ENCODE measurements at places on chromosomes 5 and 9.

- no peak for DNase-seq
Measured at GRCh38 chr5:67222243-67223025, 25.8 kb upstream of the CD180 start.

DNA sequence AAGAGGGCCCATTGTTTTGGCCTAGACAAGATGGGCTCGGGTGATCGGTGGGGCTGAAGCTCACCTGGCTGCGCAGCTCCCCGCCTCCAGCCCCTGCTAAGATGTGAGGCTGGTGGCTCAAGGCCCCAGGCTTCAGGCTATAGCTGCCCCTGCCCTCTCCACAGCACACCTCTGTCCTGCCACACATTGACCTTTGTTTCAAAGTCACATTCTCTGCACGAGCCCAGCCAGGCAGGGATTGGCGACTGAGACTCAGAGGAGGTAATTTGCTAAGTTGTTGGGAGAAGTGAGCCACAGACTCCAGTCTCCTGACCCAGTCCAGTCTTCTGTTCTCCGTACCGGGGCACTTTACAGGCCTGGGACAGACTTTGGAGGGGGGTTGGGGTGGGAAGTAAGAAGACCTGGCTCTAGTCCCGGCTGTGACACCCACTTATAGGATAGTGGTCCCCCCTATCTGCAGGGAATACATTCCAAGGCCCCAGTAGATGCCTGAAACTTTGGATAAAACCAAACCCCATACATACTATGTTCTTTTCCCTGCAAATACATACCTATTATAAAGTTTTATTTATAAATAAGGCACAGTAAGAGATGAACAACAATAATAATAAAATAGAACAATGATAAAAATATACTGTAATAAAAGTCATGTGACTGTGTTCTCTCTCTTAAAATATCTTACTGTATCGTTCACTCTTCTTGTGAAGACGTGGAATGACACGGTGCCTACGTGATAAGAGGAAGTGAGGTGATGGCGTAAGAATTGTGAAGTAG lies 13.3 kb downstream of the PDGFRB start:
- DNase-seq: no peak

- DNase-seq: no peak
Measured at GRCh38 chr9:26412446-26412845, 480.2 kb downstream of the CAAP1 start.

GRCh38 chr5:96340357-96340756 lies 92.7 kb downstream of the PCSK1 start:
- no peak for DNase-seq

DNA sequence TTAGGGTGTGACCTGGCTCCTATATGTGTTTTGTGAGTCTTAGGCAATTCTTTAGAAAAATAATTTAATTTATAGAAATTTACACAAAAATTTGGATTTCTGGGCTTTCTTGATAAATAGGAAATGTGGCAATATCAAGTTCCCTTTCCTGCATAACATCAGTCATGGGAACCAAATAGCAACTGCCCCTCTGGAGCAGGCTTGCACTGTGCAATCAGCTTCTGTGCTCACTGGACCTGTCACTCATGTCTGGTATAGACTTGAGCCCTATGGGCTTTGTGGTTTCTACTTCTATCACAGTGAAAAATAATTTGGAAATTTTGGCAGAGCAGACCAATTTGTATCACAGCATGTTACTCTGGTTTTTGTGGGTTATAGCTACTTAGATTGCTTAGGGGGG lies 131.7 kb downstream of the ADGRV1 start:
- DNase-seq: no peak

DNA sequence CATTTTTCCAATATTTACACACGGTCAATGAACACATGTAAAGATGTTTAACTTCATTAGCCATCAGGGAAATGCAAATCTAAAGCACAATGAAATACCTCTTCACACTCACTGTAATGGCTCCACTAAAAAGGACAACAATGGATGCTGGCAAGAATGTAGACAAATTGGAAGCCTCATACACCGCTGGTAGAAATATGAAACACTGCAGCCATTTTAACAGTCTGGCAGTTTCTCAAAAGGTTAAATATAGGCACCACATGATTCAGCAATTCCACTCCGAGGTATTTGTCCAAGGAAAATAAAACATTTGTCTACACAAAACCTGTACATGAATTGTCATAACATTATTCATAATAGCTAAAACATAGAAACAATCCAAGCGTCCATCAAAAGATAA lies 20.0 kb downstream of the RNF145 start:
- no peak for DNase-seq

DNA sequence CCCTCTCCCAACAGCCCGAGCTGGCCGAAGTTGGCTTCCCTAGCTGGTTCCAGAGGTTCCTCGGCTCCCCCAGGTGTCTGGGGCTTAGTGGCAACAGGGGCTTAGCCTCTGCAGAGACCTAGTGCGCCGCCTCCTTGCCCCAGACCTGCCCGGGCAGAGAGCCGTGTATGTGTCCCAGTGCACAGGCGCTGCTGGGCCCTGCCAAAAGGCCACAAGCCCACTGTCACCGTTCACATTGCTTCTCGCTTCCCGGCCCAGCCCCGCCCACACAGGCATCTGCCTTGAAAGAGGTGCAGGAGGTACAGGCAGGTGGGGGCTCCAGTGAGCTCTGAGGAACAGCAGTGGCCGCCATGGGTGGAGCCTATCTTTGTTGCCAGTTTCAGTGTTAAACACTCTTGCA lies 2.5 kb upstream of the CACFD1 start:
- no peak for DNase-seq

DNA sequence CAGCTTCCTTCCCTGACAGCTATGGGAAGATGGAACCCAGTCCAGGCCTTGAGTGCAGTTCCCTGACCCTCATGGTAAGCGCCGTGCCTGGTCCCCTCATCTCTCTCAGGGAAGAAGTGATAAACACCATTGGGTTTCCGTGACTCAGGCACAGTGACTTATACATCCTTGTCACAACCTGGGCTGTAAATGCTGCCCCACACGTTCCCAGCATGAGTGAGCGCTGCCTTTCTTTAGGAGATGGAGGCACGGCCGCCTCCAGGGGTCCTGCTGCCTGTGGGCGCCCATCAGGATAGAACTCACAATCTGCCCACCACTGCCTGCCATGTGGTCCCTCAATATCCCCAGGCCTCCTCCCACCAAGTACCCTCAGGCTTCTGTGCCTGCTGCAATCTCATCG lies 8.3 kb upstream of the NKD2 start:
- DNase-seq: no peak

GRCh38 chr9:112914524-112914923 lies 23.8 kb upstream of the SLC46A2 start:
- no peak for DNase-seq

DNA sequence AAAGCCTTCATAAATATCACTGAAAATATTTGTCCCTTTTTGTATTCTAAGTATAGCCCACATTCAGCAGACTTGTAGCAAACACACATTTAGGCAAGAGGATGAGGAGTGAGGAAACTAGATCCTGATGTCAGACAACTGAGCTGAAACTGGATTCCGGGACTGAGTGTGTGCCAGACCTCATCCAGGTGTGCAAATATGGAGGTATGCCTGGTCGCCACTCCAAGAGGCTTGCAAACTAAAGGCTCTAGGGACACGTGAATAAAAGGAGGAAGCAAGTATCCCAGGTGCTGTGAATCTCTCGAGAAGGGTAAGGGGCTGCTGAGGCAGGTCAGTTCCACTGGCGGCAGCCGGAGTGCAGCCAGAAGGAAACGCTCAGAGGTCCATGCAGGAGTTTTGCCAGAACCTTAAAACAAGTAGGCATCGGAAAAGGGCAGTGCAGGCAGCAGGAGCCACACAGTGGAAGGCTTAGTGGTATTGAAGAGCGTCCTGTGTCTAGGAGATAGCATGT lies 77.4 kb upstream of the ALDH1B1 start:
- DNase-seq: no peak

GRCh38 chr5:37034955-37035354 lies 158.4 kb downstream of the NIPBL start:
- DNase-seq: no peak

GRCh38 chr9:131398204-131398603 lies 4.3 kb downstream of the PRRC2B start:
- DNase-seq: no peak

DNA sequence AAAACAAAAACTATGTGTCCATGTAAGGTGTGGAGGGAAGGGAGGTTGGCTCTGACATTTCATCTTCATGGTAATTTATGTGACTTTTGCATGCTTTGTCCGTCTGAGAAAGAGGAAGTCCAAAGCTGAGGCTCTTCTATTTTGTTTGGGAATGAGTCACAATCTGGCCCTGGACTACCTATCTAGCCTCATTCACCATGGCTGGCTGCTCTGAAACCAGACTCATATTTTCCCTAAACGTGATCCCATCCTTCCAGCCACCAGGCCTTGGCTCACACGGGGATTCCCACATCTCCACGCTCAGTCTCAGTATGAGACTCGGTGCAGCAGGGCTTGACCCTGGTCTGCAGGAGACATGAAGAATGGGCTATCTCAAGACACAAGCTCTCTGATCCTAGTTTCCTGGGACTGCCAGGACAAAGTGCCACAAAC lies 672.8 kb downstream of the ACTL7B start:
- DNase-seq: no peak

DNA sequence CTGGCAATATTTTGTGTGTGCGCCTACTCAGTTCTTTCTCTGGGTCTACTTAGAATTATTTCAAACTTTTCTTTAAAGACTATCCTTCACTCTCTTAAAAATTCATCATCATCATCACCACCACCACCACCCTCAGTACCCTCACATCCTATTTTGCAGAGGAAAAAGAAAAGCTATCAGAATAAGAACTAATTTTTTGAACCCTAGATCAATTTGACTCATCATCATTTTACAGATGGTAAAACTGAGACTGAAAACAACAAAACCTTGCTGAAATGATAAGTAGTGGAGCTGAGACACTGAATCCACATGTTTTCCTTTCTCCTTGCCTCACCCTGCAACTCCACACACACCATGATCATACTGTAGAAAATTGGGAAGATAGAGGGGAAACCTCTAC lies 119.3 kb downstream of the SSBP2 start:
- DNase-seq: no peak

- no peak for DNase-seq
Measured at GRCh38 chr9:6105738-6106137, 90.3 kb upstream of the RANBP6 start.

DNA sequence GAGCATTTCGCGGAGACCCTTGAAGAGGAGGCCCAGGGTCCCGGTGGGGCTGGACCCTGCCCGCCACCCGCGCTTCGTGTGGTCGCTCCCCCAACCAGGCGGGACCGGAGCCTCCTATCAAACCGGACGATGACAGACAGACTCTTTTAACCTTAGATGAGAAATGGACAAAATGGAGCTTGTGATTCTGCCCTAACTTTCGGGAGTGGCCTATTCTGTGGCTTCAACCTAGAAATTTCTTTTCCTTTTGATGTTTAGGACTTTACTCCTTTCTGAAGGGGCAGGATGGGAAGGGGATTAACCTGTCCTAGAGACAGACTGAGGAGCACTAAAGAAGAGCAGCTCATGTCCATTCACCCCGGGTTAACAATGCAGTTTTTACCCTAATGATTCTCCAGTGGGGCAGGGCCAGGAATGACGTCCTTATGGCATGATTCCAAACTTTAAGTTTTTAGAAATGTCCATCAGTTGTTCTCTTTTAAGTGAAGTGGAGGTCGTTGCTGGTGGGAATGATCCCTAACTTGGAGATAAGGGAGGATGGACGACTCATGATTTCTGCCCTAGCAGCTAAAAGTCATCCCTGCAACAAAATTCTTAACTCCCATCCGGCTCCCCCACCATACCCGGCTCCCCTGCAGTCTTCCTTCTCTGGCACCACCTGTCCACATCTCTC lies 1.0 kb downstream of the NIPSNAP3A start:
- no peak for DNase-seq

DNA sequence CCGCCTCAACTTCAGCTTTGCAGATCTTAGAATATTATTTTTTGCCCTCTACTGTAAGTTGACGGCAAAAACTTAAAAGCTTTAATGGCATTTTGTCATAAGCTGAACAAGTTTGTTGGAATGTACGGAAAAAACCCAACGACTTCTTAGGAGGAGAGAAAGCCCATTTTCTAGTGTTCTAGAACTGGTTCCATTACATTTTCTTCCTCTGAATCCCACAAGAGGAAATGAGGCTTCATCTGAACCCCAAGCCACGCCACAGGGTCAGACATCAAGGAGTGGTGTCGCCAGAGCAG lies 113.7 kb downstream of the LHFPL2 start:
- no peak for DNase-seq

DNA sequence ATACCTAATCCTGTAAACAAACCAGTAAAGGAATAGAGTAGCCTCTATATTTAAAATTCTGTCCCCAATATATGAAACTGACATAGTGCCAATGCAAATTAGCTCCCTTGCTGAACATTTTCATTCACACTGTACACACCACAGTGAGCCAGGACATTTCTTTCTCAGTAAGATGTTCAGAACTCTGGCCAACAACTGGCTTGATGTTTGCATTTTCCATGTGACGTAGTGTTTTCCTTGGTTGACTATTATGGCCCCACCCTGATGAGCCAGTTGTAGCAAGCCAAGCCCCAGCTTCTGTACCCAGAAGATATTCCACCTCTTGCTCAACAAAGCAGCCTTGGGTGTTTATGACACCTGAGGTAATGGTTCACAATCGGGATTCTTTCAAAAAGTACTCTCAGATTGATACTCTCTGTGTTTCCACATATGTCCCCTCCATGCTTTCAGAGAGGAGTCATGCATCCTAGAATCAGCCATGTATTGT lies 17.7 kb upstream of the ANXA1 start:
- no peak for DNase-seq

- no peak for DNase-seq
Measured at GRCh38 chr5:181051841-181052671, 12.0 kb downstream of the BTNL9 start.

- no peak for DNase-seq
Measured at GRCh38 chr5:160363660-160364395, 6.6 kb downstream of the C1QTNF2 start.

GRCh38 chr5:134171972-134172371 lies 4.8 kb downstream of the SKP1 start:
- no peak for DNase-seq

- no peak for DNase-seq
Measured at GRCh38 chr5:76379316-76379715, 23.8 kb upstream of the IQGAP2 start.

GRCh38 chr9:99069546-99069945 lies 35.4 kb upstream of the TGFBR1 start:
- no peak for DNase-seq

DNA sequence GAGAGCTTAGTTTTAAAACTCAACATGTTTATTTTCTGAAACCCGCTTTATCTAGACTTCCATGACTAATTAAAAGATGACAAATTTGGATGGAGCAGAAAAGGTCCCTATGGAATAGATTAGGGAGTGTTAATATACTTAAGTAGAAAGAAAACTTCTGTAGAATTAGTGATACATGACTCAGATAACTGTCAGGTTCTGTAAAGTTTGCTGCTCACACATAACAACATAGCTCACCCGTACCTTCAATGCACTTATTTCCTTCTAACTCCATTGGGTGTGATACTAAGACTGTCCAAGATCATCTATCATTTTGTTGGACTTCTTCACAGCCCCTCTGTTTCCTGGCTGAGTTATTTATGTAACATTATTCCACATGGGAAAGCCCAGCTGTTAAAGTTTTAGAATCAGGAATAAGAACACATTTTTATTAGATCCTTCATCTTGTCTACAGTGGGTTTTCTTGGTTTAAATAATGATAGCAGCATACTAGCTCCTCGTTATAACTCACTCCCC lies 27.8 kb downstream of the TMEM167A start:
- DNase-seq: no peak
